ENCODE measurements at places on chromosomes 5 and 9.

DNA sequence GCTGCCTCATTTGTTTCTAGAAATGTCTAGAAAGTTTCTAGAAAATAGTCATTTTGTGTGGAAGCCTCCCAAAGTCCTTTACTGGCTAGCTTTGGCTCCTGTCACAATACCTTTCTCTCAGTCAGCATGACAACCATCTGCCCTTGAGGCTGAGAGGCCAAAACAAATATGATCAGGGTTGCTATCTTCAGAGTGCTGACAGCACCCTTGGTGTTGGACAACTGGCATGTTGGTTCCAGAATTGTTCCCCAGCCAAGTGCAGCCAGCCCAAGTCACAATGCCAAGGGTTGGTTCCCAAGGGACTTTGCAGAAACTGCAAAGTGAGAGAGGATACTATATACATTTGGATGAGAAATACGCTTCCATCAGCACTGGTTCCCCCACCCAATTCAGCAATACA lies 140.9 kb upstream of the GAS1 start:
- DNase-seq, result no peak

DNA sequence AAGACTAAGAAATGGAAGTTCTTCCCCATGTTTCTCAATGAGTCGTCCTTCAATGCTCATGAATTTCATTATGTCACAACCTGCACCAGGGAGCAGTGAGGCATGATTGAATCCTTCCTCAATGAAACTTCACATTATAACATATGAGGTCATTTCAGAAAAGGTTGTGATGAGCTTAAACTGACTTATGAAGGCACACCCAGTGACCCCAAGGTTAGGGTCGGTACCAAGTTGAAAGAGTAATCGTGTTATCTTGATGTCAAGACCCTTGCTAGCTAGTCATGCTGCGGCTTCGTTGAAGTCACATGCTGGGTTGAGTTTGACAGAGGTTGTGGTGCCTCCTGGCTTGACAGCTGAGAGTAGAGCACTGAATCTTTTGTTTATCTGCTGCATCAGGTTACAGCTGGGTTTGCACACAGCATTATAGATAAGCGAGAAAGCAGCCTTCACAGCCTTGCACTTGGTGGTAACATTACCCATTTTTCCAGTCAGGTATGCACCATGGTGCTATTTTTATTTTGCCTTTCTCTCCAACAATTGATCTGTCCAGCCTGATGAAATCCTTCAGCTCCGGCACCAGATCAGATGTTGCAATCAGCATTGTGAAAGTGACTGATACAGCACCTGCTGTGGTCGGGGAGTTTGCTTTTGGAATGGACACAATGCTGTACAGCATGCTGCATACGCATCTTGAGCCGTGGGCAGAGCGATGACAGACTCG lies 133.2 kb downstream of the ERCC6L2 start:
- DNase-seq, result no peak

- DNase-seq, result peak; percentile 17
Observed at GRCh38 chr9:109574061-109574882, 76.2 kb upstream of the PTPN3 start.

GRCh38 chr9:21964925-21965385 lies 29.2 kb downstream of the CDKN2A start:
- DNase-seq, result peak; percentile 64

DNA sequence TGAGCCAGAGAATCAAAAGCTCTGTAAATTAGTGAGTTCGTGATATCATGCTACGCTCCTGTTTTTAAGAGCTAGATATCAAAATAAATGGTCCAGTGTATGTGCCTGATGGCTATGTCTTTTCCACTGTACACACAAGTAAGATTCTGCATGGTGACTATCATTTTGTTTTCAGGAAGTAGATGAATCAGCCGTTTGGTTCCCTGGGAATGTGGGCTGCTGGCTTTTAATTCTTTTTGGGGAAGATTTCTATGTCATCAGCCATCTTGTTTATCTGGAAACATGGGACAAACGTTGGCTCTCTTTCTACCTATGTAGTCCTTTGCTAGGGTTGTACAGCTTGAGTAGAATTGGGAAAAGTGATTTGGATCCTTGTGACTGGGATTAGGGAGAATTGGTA lies 126.7 kb downstream of the GRIA1 start:
- no peak for DNase-seq

DNA sequence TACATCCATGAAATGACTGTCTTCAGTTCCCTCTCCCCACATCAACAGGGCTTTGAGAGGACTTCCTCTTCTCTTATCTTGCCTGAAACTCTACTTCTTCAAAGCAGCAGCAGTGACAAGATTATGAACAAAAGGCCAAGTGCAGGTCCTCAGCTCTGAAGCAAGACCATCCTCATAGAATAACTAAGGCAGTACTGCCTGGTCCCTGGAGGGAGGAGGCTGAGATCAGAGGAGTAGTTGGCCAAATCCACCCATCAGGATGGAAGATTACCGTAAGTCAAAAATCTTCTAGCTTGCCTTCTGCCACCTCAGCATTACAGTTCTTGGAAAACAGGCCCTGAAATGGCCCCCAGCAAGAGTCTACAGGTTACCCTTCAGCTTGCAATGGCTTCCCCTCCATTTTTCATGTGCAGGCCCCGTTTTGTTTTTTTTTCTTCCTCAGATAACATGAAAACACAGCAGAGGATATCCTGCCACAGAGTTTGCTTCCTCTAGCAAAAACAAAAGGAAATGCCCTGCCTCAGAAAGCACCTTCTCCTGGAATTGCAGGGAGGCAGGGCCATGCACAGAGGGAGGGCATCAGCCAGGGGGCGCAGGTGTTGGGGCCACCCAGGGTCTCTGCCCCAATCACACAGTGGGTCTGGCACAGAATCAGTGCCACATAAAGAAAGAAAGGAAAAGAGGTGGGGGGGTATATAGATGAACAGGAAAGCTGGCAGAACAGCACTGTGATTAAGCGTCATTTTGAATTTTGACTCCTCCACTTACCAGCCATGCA lies 40.0 kb downstream of the KLHL3 start:
- peak; percentile 4 for DNase-seq

DNA sequence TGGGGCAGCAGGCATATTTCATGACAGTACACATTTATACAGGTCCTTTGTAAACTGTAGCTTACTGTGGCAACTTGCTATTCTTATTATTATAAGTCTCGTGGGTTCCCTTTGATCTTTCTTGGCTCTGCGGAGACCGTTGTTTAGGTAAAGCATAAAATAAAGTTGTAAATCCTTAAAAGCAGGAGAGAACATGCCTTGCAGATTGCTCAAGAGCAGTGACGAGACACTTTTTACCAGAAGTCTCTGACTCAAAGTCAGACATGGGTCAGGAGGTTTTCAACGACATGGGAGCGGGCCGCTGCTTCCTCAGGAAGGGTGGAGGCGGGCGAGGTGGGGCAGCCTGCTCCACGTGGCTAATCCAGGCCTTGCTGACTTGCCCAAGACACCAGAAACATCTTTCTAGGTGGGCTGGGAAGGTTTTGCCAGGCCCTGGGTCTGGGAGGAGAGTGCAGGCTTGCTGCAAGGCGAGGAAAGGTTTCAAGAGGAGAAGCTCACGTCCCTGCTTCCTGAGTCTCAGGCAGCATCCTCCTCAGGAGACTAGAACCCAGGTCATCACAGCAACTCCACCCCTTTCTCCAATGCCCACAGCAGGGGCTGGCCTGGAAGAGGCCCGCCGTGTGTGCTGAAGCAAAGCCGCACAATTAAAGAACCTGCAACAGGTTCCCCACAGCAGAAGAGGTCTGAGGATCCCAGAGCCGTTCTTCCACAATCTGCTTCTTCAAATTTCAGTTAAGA lies 6.5 kb downstream of the TBC1D2 start:
- DNase-seq, result peak; percentile 19

DNA sequence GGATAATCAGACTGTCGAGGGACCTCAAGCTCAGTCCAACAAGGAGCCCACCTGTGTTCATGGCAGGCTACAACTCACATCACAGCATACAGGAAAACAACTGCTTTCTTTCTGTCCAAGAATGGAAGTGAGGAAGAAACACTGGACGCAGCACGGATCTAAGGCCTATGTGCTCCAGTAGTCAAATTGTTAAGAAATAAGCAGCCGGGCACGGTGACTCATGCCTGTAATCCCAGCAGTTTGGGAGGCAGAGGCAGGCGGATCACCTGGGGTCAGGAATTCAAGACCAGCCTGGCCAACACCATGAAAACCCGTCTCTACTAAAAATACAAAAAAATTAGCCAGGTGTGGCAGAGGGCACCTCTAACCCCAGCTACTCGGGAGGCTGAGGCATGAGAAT lies 427.8 kb downstream of the BNC2 start:
- DNase-seq, result no peak

DNA sequence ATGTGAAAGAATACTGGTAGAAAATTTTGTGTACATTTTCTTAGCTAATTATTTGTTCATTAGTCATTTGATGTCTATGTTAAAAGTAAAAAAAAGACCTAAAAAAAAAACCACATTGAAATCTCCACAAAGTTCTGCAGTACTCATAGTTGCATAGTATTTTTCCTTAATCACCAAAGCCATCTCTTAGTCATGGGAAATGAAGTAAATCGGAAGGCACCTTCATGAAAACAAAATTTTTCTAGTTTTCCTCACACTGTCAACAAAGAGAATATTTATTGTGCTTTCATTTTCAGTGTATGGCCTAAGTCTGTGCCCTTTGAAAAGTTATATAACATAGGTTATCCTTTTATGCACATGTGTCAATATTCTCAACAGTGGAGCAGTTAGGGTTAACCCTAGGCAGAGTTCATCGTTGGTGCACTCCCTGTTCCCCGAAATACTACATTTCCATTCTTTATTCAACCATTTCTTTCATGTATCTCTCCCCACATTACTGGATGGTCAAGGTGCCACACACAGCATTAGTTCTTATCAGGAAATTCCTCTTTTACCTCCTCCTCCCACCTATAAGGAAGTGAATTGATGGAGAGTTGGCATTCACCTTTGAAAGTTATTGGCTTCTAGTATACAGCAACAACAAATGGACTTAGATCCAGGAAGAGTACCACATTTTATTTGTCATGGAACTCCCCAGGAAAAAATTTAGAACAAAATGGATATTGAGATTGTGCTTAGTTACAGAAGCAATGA lies 93.1 kb downstream of the NUDT12 start:
- no peak for DNase-seq

- DNase-seq, result peak; percentile 23
Observed at GRCh38 chr9:385818-386398, 171.2 kb downstream of the DOCK8 start.

- DNase-seq, result no peak
Observed at GRCh38 chr5:126055348-126055729, 367.9 kb upstream of the GRAMD2B start.

DNA sequence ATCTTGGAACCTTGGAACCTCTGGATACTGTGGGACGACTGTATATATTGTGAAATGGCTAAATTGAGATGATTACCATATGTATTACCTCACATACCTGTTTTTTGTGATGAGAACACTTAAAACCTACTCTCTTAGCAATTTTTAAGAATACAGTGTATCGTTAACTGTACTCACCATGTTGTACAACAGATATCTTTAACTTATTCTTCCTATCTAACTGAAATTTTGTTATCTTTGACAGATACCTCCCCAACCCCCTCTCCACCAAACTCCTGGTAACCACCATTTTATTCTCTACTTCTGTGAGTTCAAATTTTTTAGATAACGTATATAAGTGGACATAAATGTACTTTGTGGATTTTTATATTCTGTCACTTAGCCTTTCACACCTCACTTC lies 126.5 kb downstream of the ZCCHC7 start:
- no peak for DNase-seq

DNA sequence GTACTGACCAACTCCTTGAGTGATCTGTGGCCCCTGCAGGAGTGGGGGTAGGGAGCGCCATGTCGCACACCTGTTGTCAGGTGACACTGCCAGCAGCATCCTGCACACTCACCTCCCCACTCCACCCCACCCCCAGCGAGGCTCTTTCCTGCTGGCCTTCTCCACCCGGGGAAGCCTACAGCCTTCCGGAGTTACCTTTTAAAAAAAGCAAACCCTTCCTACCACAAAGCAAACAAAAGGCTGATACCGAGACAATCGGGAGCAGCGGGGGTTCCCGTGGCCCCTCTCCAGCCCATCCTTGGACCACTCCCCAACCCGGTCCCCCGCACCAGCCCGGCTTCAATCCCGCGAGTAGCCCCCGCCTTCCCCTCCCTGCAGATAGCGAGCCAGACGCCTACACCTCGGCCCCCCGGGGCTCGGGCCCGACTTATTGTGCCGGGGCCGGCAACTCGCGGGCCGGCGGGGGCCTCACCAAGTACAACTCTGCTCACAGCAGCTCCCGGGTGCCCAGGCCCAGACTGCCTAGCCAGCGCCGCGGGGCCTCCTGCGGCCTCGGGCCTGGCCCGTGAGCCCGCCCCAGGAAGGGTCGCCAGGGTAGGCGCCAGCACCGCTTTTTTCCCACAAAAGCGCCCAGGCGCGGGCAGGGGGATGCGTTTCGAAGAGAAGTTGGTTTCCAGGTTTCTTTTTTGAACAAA lies 724 bp downstream of the MACROH2A1 start:
- DNase-seq, result peak; percentile 45

DNA sequence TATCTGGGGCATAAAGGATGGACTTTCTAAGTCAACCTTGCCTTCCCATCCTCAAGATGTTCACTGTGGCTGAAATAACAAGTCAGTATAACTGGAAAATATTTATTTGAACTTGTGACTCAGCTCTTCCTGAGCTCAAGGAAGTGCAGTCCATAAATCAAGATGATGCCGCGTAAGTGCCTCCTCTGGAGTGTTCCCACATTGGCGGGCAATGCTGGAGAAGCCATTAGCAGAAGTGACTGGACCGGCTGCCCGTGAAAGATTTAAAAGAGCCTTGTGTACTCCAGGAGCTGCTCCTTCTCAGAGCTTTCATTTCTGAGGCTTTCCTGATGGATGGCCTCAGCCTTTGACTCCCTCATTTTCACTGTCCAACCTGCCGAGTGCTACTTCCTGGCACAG lies 17.4 kb downstream of the TMOD1 start:
- no peak for DNase-seq

- DNase-seq, result no peak
Observed at GRCh38 chr9:94977416-94977815, 250.9 kb downstream of the AOPEP start.

DNA sequence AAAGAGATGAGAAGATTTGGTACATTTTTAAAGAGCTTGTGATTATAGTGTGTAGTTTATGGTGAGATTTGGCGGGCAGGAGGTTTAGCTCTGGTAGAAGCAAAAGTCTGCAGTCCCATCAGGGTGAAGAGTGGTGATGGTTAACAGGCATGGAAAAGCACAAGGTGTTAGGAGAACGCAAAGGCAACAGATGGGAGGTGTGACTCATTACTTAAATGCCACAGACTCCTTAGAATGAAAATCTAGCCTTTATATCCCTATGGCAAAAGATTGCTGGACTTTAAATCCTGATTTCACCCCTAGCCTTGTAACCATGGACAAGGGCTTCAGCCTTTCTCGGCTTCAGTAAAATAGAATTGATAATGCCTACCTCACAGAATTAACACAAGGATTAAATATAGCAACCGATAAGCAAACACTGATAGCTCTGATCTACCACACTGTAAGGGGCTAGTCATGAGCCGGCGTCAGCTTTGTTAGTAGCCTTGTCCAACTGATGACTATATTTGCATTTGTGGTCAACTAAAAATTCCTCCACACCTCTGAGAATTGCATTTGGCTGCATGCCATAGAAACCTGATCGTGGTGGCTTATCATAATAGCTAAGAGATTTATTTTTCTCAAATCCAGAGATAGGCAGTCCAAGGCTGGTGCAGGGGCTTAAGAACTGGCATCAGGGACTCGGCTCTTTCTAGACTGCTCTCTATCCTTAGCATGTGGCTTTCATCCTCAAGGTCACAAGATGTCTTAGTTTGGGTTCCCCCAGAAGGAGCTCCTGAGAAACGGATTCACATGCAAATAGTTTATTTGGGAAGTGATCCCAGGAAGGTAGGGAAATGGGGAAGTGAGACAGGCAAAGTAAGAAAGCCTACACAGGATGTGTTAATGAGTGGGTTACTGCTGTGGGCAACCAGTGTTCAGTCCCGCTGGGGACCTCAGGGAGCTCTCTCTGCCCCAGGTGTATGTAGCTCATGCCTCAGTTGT lies 19.6 kb downstream of the MFAP3 start:
- DNase-seq, result no peak
